BJ (cell line): ENCODE measurements at places on chromosomes 16 and 17.

- no peak for DNase-seq
These were observed 1.5 kb upstream of the ERAL1 start for GRCh38 chr17:28853295-28853694.

- no peak for DNase-seq
These were observed 3.0 kb upstream of the CCL1 start for GRCh38 chr17:34366010-34366409.

DNA sequence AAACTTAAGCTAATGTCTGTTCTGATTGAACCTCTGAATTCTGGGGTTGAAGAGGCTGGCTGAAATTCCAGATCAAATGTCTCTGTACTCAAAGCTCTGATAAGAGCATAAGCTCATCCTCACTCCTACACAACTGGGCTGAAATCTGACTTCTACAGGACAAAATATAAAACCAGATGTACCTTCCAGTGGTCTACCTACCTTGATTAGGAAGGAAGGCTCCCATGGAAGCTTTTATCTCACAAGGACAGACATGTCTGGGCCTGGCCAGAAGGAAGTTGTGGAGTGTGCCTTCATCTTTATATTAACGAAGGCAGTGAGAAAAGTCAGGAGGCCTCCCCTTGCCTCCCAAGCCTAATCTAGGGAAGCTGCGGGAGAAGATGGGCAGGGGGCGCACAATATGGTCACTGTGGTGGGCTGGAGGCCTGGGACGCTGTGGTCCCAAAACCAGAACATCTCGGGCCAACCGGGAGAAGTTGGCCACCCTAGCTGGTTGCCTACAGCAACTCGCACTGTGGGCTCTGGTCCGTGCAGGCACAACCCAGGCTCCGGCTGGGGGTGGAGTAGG, 55.6 kb upstream of the LRRC37A3 start:
- DNase-seq, result no peak

DNA sequence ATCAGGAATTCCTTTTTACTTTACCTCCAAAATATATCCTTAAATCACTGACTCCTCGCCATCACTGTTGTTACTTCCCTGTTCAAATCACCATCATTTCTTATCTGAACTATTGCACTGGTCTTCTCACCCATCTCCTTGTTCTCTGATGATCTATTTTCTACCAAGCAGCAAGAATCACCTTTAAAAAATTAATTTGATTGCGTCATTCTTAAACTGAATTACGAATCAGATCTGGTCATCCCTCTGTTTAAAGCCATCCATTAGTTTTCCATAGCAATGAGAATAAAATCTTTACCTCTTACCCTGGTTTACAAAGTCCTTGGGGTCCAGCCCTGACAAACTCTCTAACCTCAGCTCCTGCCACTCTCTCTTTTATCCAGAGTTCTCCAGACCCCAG, 14.6 kb downstream of the PCTP start:
- DNase-seq, result no peak

DNA sequence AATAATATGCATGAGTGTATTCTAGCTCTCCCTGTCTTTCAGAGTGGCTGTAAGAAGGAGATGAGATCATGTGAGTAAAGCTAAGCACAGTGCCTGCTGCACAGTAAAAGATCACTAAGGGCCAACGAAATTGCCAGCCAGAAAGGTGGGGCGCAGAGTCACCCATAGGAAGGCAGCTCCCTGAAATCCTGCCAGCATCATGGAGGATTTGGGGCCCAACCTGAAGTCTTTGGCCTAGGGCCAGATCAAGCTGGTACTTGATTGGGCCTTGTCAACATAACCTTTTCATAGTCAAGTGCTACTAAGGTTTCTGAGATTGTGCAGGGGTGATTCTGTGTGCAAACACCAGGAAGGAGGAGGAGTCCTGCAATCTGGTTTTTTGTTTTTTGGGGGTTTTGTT, 16.5 kb downstream of the SCNN1B start:
- no peak for DNase-seq

GRCh38 chr16:63461248-63461841, 1425.1 kb upstream of the CDH8 start:
- DNase-seq, result no peak

GRCh38 chr16:7321661-7322060, 11.0 kb upstream of the RBFOX1 start:
- no peak for DNase-seq

DNA sequence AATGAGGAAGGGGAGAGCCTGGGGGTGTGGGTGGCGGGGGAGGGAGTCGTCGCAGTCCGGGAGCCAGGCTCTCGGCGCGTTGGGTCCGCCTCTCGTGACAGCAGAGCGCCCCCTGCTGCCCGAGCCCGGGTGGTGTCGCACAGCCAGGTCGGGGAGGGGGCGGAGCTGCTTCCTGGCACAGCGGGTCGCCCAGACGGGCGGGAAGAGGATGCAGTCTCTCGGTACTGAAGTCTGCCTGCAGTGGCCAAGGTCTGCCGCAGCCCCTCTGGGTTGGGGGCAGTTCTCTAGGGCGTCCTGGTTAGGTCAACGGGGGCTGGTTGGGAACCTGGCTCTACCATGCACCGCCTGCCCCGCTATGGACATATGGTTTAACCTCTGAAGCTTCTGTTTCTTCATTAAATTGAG, 38.2 kb upstream of the CCDC182 start:
- DNase-seq, result no peak

GRCh38 chr17:9279893-9280292, 258.6 kb downstream of the NTN1 start:
- no peak for DNase-seq

DNA sequence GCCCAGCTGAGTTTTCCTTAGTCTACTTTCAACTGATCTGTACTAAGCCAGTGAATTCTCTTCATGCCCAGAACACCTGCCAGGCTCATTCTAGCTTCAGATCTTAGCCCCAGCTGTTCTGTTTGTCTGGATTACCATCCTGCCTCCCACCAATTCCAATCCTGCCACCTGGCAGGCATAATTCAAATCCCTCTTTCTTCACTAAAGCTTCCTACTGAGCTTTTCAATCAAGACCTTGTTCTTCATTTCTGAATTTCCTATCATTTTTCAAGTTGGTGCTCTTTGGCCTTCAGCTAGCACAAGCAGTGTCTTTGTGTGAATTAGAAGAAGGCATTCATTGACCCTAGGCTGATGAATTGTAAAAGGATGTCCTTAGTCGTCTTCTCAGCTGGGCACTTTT, 357.6 kb downstream of the UTP18 start:
- no peak for DNase-seq

- DNase-seq, result no peak
These were observed 220.8 kb downstream of the RPTOR start for GRCh38 chr17:80765241-80765961.

DNA sequence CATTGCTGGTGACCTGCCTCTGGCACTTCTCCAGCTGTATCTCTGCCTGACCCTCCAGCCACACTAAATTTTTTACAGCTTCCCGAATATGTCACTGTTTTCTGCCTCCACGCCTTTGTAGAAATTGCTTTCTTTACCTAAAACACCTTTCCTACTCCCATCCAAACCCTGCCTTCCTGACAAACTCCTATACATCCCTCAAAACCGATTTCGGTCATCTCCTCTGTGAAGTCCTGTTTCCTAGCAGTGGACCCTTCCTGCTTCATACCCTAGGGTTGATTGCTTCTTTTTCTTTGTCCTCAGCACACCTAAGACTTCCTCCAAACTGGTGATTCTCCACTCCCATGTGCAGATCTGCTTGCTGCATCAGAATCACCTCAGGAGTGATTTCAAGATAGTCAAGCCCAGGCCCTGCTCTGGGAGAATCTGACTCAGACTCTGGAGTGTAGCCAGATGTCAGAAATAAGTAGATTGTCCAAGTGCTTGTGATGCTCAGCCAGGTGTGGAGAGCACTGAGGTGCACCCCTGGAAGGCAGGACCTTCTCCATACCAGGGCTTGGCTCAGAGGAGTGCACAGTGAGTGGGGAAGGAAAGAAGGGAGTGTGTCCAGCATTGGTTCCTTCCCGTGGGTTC, 184.2 kb downstream of the COPRS start:
- no peak for DNase-seq

DNA sequence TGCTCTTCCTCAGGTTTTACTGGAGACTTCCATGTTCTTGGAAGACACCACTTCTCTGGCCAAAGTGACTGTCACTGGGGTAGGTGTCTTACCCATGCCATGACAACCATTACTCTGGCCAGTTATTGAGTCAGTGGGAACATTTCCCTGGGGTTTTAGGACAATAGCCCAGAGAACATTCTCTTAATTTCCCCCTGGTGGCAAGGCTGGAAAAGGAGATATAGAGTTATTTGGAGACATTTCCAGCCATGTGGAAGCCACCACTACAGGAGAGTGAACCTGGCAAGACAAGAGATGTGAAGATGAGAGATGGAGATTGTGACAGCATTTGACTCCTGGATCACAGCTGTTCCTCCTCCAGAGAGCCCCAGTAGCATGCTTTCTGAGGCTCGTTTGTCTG, 106.2 kb downstream of the CDK5R1 start:
- no peak for DNase-seq

DNA sequence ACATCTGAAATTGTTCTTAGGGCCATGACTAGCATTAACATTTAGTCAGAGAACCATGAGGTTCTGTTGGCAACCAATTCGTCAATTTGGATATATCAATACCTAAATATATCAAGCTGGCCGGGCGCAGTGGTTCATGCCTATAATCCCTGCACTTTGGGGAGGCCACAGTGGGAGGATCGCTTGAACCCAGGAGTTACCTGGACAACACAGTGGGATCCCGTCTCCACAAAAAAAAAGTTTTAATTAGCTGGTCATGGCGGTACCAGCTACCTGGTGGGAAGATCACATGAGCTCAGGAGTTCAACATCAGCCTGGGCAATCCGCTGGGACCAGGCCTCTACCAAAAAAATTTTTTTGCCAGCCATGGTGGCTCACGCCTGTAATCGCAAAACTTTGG, 8.4 kb downstream of the YWHAE start:
- DNase-seq, result no peak

DNA sequence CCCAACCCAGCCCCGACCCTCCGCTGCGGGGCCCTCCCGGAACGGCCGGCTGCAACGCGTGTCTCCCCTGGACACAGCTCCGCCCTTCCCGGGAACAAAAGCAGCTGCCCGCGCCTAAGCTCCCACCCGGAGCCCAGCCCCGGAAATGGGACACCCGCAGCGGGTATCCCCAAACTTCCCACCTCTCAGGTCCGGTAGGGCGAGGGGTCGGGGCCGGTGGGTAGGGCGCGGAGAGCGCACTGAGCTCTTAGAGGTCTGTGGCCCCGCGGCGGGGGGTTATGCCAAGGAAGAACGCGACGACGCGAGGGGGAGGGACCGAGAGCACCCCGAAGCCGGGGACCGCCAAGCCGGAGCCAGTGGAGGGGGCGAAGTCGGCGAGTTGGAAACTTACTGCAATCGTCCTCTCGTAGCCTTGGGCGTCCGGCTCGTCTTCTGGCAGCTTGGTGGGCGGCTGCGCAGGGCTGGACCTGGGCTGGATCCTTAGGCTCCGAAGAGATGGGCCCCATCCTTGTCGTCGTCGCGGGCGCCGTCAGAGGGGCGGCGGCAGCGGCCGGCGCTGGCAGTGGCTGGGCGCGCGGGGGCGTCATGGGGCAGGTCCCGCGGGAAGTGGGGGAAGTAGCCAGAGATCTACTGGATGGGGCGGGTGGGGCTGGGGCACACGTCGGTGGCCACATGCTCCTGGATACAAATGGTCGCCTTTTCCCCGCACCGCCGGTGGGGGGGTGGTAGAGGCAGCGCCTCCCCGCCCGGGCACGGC, 6.9 kb downstream of the USP6 start:
- no peak for DNase-seq

- DNase-seq, result no peak
These were observed 11.8 kb downstream of the GPRC5C start for GRCh38 chr17:74443516-74444296.

- DNase-seq, result no peak
These were observed 8.0 kb downstream of the FBXO31 start for GRCh38 chr16:87375426-87376135.

- DNase-seq, result no peak
These were observed 4.7 kb downstream of the KRT37 start for GRCh38 chr17:41419716-41420115.

DNA sequence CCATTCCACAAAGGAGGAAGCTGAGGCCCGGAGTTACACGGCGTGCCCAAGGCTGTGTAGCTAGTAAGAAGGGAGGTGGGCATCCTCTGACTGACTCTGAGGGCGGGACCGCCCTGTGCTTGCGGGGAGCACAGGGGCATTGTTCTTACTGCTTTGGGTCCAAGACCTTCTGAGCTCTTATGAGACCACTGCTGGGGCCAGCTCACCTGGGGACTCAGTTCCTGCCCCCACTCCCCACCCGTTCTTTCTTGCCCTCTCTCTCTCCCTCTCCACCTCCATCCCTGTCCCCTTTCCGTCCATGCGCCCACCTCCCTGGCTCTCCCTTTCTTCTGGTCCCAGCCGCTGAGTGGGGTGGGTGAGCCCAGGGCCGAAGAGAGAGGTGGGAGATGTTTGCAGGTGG, 19.6 kb downstream of the CCR7 start:
- no peak for DNase-seq

- no peak for DNase-seq
These were observed 83.3 kb downstream of the NOG start for GRCh38 chr17:56676810-56677209.

DNA sequence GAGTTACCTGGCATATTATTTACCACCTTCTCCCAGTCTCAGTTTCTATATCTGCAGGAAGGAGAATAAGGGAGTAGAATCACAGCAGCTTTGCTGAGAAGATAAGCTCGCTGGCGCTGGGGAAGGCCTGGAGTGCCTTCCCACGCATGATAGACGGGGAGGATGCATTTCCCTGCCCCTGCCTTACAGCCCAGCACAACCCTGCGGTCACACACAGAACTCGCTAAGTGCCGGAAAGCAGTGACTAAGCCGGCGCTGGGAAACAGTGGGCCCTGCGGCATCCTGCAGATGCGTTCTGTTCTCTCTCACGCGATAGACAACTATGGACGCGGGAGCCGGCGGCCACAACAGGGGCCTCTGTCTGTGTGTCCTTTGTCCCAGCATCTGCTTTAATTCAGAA, 4.8 kb downstream of the CA5A start:
- no peak for DNase-seq

DNA sequence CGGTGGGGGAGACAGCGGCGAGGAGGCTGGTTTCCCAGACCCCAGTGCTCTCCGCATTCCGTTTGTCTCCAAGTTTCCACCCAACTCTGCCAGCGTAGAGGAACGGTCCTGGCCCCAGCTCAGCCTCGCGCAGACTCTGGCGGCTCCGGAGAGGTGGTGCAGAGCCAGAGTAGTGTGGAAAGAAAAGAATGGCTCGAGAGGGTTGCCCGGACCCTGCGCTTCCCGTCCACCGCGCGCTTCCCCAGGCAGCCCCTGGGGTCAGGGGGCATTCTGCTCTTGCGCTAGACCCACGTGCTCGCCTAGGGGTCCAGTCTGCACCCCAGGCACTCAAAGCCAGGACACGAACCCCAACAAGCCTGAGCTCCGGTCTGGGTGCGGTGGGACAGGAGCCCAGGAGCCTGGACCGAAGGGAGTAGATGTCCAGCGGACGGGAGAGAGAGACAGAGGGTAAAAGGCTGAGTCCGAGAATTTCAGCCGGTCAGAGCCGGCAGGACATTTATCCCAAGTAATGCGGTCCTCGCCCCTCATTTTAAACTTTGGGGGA, 3.8 kb downstream of the PMP22 start:
- DNase-seq, result no peak
